ENCODE measurements at places on chromosomes 6 and 20.

DNA sequence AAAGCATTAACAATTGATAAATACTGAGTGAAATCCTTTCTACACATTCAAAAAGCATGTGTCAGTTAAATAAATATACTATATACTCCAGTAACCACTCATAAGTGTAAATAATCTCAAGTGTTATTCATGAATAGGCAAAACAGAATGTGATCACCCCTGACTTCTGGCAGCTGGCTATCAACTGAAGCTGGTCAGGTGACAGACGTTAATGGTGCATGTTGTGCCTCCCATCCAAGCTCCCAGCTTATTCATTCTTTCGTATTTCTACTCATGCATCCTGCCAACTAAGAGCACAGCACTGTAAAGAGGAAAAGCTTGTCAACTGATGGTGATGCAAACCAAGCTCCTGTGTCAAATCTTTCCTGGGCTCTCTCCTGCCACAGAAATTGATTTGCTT is 7.7 kb downstream of the PSMB1 start:
- DNase-seq, result no peak

- no peak for DNase-seq
Observed at GRCh38 chr6:106197441-106197840, 111.3 kb downstream of the PRDM1 start.

DNA sequence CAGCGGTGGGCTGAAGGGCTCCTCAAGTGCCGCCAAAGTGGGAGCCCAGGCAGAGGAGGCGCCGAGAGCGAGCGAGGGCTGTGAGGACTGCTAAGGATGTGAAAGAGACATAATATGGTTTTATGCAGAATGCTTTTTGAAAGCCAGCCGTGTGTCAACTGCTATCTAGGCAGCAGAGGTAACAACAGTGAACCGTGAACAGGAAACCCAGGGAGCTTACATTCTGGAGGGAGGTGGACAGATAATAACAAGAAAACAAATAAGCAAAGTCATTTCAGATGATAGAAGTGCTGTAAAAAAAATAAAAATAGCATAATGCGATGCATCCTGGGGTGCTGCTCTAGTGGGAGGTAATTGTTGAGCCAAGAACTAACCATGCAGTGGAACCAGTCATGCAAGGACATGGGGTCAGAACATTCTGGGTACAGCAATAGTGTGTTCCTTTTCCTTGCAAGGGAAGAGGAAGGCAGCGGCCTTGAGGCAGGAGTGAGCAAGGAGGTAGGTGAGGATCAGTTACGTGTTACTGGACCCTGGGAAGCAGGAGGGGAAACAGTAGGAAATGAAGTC is 134.4 kb upstream of the TMEM170B start:
- no peak for DNase-seq

DNA sequence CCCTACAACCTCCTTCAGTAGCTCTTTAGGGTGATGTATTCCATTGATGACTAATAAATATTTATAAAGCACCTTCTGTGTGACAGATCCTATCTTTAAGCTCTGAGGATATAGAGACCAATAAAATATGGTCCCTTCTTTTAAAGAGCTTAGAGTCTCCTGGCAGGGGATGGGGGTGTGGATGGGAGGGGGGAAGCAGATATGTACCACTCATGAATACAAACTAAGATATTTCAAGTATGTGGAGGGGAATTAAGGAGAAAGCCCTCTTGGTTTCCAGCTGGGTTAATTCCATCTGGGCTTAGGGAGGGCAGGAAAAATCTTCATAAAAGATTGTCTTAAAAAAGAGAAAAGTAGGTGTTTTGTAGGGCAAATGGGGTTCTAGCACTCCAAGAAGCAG is 21.6 kb upstream of the FBXO9 start:
- DNase-seq, result peak; percentile 65

- DNase-seq, result peak; percentile 37
Observed at GRCh38 chr20:59032713-59033059, 551 bp upstream of the ATP5F1E start.

GRCh38 chr20:32482442-32483261 is 102.5 kb downstream of the NOL4L start:
- DNase-seq, result peak; percentile 31

DNA sequence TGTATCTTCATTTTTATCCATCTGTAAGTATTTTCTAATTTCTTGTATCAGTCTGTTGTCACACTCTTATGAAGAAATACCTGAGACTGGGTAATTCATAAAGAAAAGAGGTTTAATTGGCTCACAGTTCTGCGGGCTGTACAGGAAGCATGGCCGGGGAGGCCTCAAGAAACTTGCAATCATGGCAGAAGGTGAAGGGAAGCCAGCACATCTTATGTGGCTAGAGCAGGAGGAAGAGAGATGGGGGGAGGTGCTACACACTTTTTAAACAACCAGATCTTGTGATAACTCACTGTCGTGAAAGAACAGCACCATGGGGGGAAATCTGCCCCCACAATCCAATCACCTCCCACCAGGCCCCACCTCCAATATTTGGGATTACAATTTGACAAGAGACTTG is 10.9 kb upstream of the BCKDHB start:
- no peak for DNase-seq

- DNase-seq, result no peak
Observed at GRCh38 chr6:17059850-17060249, 42.0 kb upstream of the STMND1 start.

DNA sequence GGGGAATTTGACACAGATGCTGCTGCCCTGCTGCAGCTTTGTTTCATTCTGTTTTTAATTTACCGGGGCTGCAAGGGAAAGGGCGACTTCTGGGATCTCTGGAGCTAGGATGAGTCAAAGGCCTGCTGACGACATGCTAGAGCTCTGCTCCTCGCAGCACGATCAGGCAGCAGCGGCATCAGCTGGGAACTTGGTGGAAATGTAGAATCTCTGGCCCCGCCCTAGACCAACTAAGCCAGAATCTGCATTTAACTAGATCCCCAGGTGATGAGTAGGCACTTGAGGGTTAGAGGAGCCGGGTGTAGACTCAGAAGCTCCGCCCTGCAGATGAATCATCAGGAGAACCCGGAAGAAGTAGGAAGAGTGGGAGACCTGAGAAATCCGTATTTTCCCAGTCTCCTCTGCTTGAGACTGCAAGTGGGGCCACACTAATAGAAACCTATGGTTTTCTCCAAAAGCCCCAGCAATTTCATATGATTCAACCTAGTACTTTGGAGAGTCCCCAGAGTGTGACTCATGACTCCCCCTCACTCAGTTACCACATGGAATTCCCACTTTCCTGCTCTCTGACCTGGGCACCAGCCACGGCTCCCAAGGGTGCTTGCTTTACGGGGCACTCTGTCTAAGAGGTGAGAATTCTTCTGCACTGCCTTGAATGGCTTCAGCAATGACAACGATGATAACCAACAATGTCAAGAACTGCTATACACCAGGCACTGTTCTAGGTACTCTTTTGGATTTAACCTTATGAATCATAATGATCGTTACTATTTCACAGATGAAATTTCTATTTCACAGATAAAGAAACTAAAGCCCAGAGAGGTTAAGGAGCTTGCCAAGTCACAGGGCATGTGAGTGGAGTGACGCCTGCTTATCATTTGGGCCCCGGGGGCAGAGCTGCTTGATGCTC is 18.1 kb downstream of the TUBB2B start:
- DNase-seq, result peak; percentile 89

DNA sequence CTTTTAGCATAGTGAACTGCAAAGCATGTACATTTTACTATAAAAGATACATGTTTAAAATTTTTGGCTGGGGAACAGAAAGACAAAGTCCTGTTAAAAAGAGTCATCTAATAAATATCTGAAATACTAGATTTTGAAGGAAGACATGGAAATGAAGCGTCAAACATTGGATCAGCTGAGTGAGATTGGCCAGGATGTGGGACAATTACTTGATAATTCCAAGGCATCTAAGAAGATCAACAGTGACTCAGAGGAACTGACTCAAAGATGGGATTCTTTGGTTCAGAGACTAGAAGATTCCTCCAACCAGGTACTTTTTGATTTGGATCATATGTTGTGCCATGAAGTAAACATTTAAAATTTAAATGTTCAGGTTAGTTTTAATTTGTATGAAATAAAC is 162.3 kb downstream of the UTRN start:
- peak; percentile 48 for DNase-seq

- DNase-seq, result peak; percentile 56
Observed at GRCh38 chr6:12012558-12013306, 620 bp downstream of the HIVEP1 start.

DNA sequence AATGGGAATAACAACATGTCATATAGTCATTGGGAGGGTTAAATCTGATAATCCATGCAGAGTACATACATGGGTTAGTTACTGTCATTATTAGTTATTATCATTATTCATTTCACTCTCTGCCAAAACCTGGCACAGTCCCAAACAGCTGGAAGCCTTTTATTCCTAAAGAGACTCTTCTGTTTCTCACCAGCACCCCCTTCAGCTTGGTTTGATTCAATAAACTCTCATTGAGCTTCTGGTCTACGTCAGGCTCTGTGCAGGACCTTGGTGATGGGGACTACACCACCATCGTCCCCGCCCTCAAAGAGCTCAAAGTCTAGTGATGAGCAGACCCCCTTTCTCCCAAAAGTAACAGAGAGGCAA is 2.3 kb downstream of the KCNK15 start:
- DNase-seq, result no peak

DNA sequence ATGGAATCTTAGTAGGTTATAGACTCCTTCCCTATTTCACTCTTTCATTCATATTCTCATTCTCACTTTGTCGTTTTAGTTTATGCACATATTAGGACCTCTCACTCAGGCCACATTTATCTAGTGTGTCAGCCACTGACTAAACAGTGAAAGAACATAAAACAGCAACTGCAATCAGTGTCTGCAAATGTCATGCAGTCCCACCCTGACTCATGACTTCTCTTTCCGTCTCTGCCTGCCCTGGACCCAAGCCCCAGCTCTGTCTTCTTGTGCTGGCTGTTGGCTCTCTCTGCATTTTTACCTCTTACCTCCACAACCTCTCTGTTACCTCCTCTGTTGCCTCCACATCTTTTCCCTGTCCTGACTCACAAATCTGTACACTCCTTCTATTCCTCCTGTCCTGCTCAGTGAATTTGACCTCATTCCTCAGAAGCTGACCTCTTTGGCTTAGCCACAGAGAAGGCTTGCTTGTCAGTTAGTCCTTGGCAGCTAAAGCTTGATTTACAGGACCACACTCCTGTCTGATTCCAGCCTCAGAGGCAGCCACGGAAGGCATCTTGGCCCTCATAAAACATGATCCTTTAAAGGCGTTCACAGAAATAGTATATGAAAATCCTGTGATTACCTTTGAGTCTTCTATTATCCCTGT is 247.6 kb downstream of the PKHD1 start:
- no peak for DNase-seq

GRCh38 chr6:152087096-152087495 is 279.6 kb downstream of the ESR1 start:
- DNase-seq, result no peak

GRCh38 chr6:125120054-125120590 is 33.5 kb upstream of the TPD52L1 start:
- no peak for DNase-seq
